CD4-positive, alpha-beta T cell treated with Interferon alpha-2 for 1 hour (primary cell): ENCODE measurements at places on chromosomes 5 and 9.

- DNase-seq = no peak
Observed at GRCh38 chr5:143014017-143014651, 244.0 kb downstream of the ARHGAP26 start.

DNA sequence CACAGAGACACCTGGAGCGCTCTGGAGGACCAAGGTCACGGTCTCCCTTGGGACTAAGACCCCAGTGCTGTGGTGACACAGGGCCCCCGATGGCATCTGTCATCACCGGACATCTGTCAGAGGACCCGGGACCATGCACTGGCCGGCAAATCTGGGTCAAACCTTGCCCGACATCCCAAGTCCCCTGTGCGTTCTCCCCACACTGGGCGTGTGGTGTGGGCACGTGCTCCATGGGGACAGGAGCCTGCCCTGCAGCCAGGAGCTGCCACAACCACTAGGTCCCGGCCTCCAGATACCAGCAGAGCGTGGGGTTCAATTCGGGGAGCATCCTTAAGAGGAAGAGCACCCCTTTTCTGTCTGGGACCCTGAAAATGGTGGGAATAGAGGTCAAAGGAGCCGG lies 3.5 kb downstream of the AGPAT2 start:
- DNase-seq = no peak

DNA sequence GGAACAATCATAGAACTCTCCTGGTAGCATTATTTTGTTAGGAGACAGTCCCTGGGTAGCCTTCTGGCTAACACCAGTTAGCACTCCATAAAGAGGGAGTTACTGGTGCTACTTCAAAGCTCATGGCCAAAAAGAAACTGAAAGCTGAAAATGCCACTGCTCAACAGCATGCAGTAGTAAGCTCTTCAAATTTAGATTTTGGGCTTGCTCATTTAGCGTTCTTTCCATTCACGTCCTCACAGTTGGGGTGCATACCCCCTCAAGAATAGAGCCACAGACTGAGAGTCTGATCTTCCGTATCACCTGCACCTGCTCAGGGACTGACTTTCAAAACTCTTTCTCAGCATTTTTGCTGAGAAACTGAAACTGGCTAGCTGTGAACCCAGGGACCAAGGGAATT lies 24.7 kb downstream of the NTRK2 start:
- DNase-seq = no peak

DNA sequence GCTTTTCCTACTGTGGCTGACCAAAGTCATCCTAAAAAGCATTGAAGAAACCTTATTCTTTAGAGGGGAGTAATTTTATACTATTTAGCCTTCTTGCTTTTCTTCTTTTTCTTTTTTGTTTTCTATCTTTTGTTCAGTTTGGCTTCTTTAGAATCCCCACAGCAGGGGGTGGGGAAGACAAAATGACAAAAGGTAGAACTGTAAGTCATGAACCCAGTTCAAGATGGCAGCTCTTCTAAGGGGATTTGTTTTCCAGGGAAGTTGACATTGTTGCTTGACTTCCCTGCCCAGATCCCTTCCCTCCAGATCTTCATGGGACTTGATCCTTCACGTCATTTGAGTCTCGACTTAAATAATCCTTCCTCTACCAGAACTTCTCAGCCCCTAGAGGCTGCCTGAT lies 692.4 kb upstream of the DMAC1 start:
- DNase-seq = no peak

GRCh38 chr5:124729720-124730359 lies 16.6 kb downstream of the ZNF608 start:
- no peak for DNase-seq

GRCh38 chr5:38393636-38394035 lies 135.3 kb downstream of the EGFLAM start:
- DNase-seq = no peak

DNA sequence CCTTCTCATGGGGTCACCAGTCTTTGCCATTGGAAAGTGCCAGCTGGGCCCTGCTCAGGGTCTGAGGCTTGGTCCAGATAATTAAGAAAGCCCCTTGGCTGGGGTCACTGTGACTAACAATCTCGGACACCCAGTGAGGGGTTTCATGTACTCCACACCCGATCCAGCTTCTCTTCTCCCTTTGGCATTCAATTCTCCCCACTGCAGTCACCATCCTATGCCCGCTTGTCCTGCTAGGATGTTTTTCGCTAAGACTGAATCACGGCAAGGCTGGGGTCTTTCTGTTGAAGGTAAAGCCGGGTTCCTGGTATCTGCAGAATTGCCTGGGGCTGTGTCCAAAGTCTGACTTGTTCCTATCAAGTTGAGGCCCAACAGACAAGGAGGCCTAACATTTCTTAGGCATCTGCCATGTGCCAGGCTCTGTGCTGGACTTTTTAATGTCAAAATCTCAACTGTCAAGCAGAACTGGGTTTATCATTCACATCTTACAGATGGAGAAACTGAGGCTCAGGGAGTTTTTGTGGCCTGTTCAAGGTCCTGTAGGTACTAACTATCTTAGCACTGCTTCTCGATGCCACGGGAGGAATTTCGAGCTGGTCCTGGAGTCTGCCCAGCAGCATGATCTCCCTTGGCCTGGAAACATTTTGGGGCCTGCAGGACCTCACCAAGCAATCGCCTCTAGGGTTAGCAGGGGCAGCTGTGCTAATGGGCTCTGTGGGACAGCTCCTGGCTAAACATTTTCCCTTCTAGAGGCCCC lies 142.0 kb upstream of the ALDH1B1 start:
- DNase-seq = no peak
